ENCODE measurements at places on chromosomes 16 and 17. TPM values are rescaled to one million over a fixed set of nuclear protein-coding genes. Genes with fewer than 3 reads are reported as not detected.

TBC1D26 gene
- 0.39 TPM for total RNA-seq

FAM171A2 gene
- total RNA-seq: 4.5 TPM

ABCC6 gene
- 0.65 TPM for total RNA-seq

SHPK gene
- 8.4 TPM for total RNA-seq

COG1 gene
- 32.7 TPM for total RNA-seq

MMP2 gene
- 1,577 TPM for total RNA-seq

GLP2R gene
- not detected for total RNA-seq

TMEM132E gene
- 0.07 TPM for total RNA-seq

SDF2 gene
- 41.8 TPM for total RNA-seq

C16orf96 gene
- total RNA-seq: not detected

CORO6 gene
- total RNA-seq: 4.9 TPM

HSD17B2 gene
- total RNA-seq: not detected

TMC6 gene
- total RNA-seq: 1.3 TPM

HID1 gene
- 2.3 TPM for total RNA-seq

TRPV3 gene
- 2.3 TPM for total RNA-seq

PPP1R27 gene
- not detected for total RNA-seq

NMRAL1 gene
- 49.3 TPM for total RNA-seq

RAB26 gene
- 1.2 TPM for total RNA-seq

KRTAP1-3 gene
- not detected for total RNA-seq

ARHGAP23 gene
- 95.5 TPM for total RNA-seq

CSF3 gene
- total RNA-seq: not detected

CD300LF gene
- total RNA-seq: not detected

DDX19B gene
- 21.0 TPM for total RNA-seq

CLEC18A gene
- total RNA-seq: 0.86 TPM

C17orf67 gene
- total RNA-seq: 0.91 TPM

MILR1 gene
- 2.3 TPM for total RNA-seq

TMEM88 gene
- total RNA-seq: 0.13 TPM

GAS2L2 gene
- 0.07 TPM for total RNA-seq

MSLN gene
- not detected for total RNA-seq

MT1H gene
- total RNA-seq: not detected

GP2 gene
- not detected for total RNA-seq

HIGD1B gene
- total RNA-seq: not detected

TPSD1 gene
- not detected for total RNA-seq

APOBR gene
- total RNA-seq: not detected

TBC1D3 gene
- not detected for total RNA-seq

AANAT gene
- total RNA-seq: not detected

MYL11 gene
- total RNA-seq: not detected

SLC5A11 gene
- not detected for total RNA-seq

CRHR1 gene
- not detected for total RNA-seq

ST6GALNAC1 gene
- total RNA-seq: not detected

SPATA32 gene
- total RNA-seq: not detected
